ENCODE measurements at places on chromosomes 3 and 15. TPM values are rescaled to one million over a fixed set of nuclear protein-coding genes. Genes with fewer than 3 reads are reported as not detected.

IGF1R gene
- total RNA-seq, result 68.7 TPM

STAG1 gene
- 67.0 TPM for total RNA-seq

RASL12 gene
- 5.5 TPM for total RNA-seq

PSTPIP1 gene
- 0.27 TPM for total RNA-seq

NANOGP8 gene
- total RNA-seq, result 0.91 TPM

FOXB1 gene
- total RNA-seq, result 0.91 TPM

CFAP20DC gene
- 3.6 TPM for total RNA-seq

METTL6 gene
- 57.2 TPM for total RNA-seq

EAF2 gene
- 11.1 TPM for total RNA-seq

SNX22 gene
- 8.3 TPM for total RNA-seq

GXYLT2 gene
- 7.4 TPM for total RNA-seq

HYKK gene
- 1.00 TPM for total RNA-seq
